ENCODE measurements at places on chromosomes 2 and 18. TPM values are rescaled to one million over a fixed set of nuclear protein-coding genes. Genes with fewer than 3 reads are reported as not detected.
A peak's percentile ranks its signal among the peaks of the same experiment; 100 is the strongest.

DNA sequence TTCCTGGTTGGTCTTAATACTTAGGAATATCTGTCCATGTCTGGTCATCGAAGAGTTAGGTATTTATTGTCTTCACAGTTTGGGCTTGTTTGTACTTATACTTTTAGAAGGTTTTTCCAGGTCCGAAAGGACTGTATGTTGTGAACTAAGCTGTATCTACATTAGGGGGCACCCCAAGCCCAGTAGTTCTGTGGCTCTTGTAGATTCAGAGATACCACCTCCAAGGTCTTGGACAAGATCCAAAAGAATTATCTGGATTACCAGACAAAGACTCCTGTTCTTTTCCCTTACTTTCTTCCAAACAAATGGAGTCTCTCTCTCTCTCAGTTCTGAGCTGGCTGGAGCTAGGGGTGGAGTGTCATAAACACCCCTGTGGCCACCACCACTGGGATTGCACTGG lies 328.7 kb downstream of the ZNF804A start:
- no peak for DNase-seq

- DNase-seq, result peak; percentile 96
Observed at GRCh38 chr2:189129971-189130370, 49.6 kb downstream of the COL5A2 start.

DNA sequence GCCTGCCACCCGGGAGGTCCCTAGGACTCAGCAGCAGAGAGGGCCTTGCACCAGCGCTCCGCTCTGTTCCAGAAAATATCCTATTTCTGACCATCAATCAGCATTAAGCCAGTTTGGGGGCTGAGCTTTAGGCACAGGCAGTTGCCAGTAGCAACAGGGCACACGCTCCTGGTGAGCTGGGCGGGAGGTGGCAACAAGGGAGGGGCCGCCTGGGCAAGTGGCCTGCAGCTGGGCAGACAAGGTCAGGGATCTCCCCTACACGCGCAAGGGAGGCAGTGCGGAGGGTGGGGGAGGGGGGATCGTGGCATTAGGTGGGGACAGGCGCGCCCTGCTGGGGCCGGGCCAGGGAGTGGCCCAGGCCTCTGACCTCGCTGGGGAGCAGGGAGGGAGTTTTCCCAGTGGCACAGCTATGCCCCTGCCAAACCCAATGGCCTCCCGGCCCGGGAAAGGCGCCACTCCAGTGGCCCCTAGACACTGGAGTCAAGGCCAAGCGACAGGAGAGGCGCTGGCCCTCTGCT lies 302.8 kb downstream of the NCKAP5 start:
- no peak for DNase-seq

DNA sequence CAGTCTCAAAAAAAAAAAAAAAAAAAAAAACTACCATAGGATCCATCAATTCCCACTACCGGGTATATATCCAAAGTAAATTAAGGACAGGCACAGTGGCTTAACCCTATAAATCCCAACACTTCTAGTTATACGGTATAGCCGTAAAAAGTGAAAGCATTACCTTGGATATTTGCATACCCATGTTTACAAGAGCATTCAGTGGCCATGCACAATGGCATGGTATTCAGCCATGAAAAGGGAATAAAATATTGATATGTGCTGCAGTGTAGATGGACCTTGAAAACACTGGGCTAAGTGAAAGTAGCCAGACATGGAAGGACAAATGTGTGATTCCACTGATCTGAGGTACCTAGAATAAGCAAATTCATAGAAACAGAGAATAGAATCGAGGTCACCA lies 111.8 kb upstream of the CAB39 start:
- no peak for DNase-seq

- no peak for DNase-seq
Observed at GRCh38 chr18:26440644-26441043, 107.7 kb downstream of the KCTD1 start.

DNA sequence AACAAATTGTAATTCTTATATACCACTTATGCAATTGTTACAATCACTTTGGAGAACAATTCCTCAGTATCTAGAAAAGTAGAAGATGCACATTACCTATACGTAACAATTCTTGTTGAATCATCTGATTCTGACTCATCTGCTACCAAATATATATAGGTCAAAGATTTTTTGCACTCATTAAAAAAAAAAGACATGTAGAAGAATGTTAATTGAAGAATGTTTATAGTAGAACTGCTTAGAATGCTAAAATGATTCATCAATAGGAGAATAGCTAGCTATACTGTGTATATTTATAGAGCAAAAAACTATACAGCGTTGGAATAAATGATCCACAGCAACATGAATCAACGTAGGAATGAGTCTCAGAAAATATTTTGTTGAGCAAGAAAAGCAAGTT lies 29.5 kb upstream of the STAT1 start:
- DNase-seq, result peak; percentile 21

DNA sequence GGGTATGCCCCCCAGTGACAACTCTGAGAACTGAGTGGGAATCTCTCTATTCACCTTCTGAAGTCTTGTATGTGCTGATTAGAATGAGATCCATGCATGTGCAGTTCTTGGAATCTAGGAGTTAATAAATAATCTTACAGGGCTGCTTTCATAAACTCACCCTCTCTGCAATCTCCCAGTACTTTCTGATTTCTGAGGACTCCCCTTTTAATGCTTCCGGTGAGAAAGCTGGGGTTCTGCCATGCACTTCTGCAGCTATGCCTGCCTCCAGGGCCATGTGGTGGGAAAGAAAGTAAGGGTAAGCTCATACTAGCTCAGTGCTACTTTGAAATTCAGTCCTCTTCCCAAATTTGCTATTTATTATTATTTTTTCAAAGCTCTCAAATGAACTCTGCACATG lies 432.9 kb downstream of the MTX2 start:
- DNase-seq, result no peak

DNA sequence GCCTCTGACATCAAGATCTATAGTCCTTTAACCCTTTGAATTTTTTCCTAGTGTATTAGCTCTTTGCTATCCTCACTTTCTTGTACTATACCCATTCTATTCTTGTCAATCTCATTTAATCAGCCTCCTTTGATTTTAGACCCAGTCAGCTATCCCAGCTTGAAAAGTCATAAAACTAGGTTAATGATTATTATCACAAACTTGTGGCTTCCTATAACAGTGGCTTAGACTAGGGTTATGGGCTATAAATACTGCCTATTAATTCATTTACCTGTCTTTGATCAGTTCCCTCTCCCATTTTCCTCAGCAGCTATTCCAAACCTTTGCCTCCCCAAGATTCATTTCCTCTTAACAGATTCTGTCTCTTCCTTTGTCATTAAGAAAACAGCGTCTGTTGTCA lies 174.8 kb downstream of the UBR3 start:
- DNase-seq, result no peak

- no peak for DNase-seq
Observed at GRCh38 chr18:47995654-47996053, 65.2 kb upstream of the SMAD2 start.

DNA sequence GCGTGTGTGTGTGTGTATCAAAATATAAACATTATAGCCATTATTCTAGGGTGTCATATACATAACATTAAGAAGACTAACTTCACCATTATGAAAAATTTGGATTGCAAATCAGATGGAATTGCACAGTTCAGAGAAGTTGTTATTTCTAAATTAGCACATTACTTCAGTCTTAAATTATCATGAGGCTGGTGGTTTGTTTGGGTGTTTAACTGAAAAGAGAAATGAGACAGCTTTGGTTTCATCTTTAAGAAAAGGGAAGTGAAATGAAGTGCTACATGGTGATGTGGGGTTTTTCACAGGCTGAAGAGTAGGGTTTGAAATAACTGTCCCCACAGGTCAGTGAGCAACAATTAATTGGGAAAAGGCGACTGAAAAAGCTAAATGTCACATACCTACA lies 161.2 kb upstream of the XIRP2 start:
- DNase-seq, result no peak

DNA sequence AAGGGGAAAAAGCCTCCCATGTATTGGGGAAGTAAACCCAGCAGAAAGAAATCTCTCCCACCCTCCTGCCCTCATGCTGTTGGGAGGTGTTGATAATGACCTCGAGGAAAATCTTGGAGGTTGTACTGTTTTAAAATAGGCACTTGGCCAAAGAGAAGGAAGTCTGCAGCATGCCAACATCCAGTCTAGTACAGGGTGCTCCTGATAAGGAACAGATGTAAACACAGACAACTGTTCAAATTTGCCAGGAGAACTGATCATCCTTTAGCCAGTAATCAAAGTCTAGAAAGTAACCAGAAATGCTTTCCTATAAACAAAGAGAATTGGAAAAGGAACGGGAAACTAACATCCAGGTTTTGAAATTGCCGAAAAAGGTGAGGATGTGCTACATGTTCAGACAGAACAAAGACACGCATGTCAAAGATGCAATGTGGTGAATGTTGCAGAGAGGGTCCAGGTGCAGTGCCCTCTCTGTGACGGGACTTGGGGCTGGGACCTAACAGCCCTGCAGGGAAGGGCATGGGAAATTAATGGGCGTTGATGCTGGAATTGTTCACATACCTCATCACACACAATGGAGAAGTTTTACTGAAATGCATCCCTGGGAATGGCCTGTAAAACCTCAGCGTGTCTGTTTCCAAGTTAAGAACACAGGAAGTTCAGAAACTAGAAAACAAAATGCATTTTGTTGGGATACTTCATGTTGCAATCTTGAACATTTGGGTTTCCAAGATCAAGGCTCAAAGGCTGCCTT lies 125.7 kb upstream of the RND3 start:
- no peak for DNase-seq

- DNase-seq, result no peak
Observed at GRCh38 chr2:59232394-59233165, 991.5 kb upstream of the FANCL start.

- peak; percentile 17 for DNase-seq
Observed at GRCh38 chr18:61943175-61943964, 50.6 kb upstream of the RNF152 start.

- DNase-seq, result no peak
Observed at GRCh38 chr2:88452565-88452905, at the start of gene FOXI3. TSS of gene FOXI3 (minus strand) at chr2:88452693. CDS start at chr2:88452535, 158 bp downstream.

- DNase-seq, result no peak
Observed at GRCh38 chr18:51340332-51340731, 142.9 kb upstream of the MEX3C start.

- DNase-seq, result peak; percentile 65
Observed at GRCh38 chr2:176637486-176638166, 368.4 kb downstream of the MTX2 start.

DNA sequence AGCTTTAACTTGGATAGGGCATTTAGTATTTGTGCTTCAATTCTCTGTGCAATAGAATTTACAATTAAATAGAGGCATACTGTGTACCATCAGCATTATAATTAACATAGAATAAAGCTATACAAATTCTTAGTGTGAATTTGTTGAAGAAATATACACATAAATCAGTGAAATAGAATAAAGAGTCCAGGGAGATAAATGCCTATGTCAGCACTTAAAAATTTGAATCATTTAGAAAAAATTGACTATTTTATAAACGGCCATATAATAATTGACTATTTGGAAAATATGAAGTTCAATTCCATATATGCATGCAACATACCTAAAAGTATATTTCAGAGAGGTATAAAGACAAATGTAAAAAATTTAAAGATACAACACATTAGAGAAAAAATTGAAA lies 348.7 kb downstream of the NR4A2 start:
- DNase-seq, result no peak

GRCh38 chr2:191311627-191312026 lies 66.4 kb downstream of the MYO1B start:
- peak; percentile 90 for DNase-seq

- DNase-seq, result no peak
Observed at GRCh38 chr2:188474316-188474715, 182.6 kb downstream of the GULP1 start.

DNA sequence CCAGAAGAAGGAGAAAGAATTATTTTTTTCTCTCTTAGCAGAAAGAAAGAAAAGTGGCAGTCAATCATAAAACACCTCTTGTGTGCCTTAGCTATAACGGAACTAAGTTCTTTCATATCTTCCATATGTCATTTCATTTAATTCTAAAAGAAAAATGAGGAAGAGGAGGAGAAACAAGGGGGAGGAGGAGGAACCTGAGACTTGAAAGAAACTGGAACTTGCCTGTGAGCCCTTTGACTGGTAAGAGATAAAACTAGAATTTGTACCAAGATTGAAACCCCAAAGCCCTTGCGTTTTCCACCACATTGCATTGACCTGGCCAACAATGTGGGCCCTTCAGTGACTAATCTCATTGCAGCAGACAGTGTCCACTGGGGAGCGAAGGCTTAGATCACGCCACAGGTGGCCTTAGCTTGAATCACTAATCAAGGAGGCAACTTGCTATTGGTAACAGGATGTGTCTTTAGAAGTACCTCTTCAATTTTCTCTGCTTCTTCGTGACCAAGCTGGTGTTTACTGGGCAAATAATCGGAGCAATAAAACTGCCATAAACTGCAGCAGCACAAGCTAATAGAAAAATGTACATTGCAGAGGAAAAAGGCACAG lies 307.9 kb downstream of the CLIP4 start:
- DNase-seq, result no peak

DNA sequence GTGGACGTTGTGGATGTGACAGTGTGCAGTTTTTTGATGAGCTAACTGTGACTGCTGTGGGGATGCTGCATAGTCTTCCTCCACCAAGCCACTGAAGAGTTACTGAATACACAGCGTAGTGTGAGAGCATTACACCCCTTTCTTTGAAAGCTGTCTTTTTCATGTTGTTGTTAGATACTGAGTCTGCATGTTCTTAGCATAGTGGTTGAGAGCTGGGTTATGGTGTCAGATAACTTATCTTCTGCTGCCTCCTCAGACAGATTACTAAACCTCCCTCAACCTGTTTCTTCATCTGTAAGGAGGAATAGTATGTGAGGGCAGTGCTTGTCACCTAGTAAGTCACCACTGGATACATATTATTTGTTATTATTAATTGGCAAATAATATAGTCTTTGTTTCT lies 63.2 kb downstream of the CEP192 start:
- no peak for DNase-seq

- peak; percentile 73 for DNase-seq
Observed at GRCh38 chr2:120454654-120455385, 108.9 kb downstream of the INHBB start.

GRCh38 chr2:44745922-44746766 lies 195.4 kb upstream of the SIX3 start:
- DNase-seq, result no peak

GRCh38 chr2:8581601-8582041 lies 100.2 kb upstream of the ID2 start:
- no peak for DNase-seq

- no peak for DNase-seq
Observed at GRCh38 chr2:102271844-102272243, 39.5 kb upstream of the IL1RL1 start.

- no peak for DNase-seq
Observed at GRCh38 chr2:20913491-20913890, 90.6 kb upstream of the LDAH start.

- no peak for DNase-seq
Observed at GRCh38 chr2:10771786-10772185, 40.8 kb downstream of the PDIA6 start.

GRCh38 chr18:48020337-48021250 lies 90.1 kb upstream of the SMAD2 start:
- DNase-seq, result no peak

Gene RAB6D
- total RNA-seq, result 0.43 TPM

Gene ZNF804A
- total RNA-seq, result 0.32 TPM

Gene CFAP221
- total RNA-seq, result 0.29 TPM

Gene STK39
- total RNA-seq, result 26.6 TPM

Gene UBR3
- 18.7 TPM for total RNA-seq

Gene GLB1L
- 2.7 TPM for total RNA-seq

Gene POMC
- not detected for total RNA-seq

Gene ATF2
- total RNA-seq, result 55.8 TPM

Gene MLPH
- 14.2 TPM for total RNA-seq

Gene SERPINB4
- total RNA-seq, result not detected

Gene SRSF7
- total RNA-seq, result 104 TPM

Gene SCTR
- not detected for total RNA-seq

Gene STARD6
- total RNA-seq, result not detected

Gene CD226
- 0.07 TPM for total RNA-seq
